ENCODE measurements at places on chromosomes 7 and 10.

GRCh38 chr7:28675429-28675828 lies 263.1 kb downstream of the CREB5 start:
- DNase-seq, result no peak

- no peak for DNase-seq
Measured at GRCh38 chr10:120746001-120746777, 105.0 kb upstream of the WDR11 start.

- no peak for DNase-seq
Measured at GRCh38 chr10:992871-993270, 4.6 kb downstream of the GTPBP4 start.

DNA sequence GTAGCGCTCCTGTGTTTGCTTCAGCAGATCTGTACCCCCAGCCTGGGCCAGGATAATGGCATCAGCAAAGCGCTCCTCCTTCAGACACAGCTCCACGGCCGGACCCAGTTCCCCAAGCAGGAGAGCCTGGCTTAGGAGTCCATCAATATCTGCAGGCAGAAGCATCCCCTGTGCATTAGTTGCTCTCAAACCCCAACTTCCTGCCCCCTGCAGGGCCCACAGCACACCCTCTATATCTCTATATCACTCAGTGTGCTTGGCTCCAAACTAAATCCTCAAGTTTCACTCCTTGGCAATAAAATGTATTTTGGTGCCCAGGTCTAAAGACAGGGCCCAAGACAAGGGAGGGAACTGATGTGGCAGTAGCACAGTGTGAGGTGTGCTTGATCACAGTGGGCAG lies 21.6 kb downstream of the SEC31B start:
- DNase-seq, result no peak

DNA sequence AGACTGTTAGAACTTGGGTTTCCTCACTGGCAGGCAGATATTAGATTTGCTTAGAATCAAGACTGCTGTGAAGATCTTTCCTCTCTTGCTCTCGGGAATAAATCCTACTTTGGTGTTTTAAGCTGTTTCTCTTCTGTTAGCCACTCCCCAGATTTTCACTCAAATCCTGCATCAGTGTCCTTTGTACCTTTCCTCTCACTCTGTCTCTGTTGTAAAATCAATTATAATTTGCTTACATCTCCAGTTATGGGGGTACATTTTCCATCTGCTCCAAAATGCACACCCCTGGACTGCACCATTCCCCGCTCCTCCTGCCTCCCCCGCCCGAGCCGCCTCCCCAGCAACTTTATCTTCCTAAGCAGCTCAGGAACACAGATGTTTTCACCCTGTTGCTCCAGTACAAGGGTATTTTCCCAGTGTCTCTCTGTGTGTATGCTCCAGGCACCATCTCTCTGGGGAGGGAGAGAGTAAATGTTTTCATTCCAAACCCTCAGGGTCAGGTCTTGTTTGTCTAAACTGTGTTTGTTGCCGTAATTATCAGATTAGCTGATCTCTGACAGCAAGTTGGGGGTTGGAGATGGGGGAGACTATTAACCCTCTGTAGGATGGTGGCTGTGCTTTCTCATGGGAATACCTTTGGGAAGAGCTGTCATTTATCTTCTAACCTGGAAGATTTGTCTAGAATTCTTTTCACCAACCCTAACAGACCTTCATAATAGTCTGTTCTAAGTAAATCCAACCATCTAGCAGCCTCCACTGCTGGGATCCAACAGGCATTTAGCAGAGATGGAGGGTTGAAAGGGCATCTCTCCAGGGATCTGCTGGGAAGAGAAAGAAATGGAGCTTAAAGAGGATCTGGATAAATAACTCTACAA lies 20.4 kb upstream of the GOT1 start:
- no peak for DNase-seq
